ENCODE measurements at places on chromosomes 2 and 18.
A peak's percentile ranks its signal among the peaks of the same experiment; 100 is the strongest.

- no peak for DNase-seq
Measured at GRCh38 chr2:160145471-160145870, 54.6 kb downstream of the ITGB6 start.

DNA sequence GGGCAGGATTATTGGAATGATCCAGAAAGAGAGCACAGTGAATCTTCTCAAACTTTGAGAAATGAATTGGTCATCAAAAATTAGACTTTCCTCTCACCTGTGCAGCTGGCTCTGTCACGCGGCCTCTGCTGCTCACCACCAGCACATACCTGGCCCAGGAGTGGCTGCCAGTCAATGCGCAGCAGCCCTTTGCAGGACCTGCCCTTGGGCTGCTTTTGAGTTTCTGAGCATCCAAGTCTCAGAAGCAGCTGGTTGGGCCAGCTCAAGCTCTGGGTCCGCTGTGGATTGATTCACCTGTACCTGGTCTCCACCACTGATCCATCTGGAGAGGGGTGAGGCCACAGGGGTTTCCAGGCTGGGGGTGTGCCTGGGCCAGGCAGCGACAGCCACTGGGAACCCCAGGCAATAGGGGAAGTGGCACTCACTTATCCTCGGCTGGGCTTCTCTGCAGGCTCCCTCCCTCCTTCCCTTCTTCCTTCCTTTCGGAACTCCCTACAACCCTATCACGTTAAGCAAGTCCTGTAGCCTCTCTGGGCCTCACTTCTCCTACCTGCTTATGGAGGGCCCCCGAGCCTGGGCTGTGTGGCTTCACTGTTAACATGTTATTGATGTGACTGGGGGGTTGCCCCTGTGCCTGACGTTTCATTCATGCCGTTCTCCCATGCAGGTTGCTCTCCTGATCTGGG lies 48.1 kb downstream of the SH3BP4 start:
- no peak for DNase-seq

- DNase-seq = no peak
Measured at GRCh38 chr18:22778996-22779395, 154.1 kb upstream of the RBBP8 start.

- peak; percentile 32 for DNase-seq
Measured at GRCh38 chr2:143132355-143132754, 3.1 kb downstream of the ARHGAP15 start.

- no peak for DNase-seq
Measured at GRCh38 chr2:63663013-63663864, 74.5 kb downstream of the MDH1 start.

DNA sequence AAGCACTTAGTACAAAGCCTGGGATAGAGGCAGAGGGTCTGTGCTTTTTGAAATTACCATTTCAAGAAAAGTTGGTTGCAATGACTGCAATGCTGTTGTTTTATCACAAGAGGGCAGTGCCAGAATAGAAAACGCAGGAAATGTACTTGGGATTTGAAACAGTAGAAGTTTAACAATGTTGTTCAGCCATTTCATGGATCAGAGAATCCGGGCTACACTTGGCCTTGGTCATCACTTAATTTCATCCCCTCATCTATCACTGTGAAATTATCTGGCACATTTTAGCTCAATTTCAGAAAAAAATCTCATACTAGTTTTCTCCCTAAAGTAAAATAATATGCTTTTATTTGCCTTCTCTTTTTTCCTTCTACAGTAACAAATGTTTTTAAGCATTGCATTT lies 70.8 kb downstream of the RAPGEF4 start:
- DNase-seq = peak; percentile 10

GRCh38 chr18:3263132-3263700 lies 1.3 kb downstream of the MYL12B start:
- no peak for DNase-seq

DNA sequence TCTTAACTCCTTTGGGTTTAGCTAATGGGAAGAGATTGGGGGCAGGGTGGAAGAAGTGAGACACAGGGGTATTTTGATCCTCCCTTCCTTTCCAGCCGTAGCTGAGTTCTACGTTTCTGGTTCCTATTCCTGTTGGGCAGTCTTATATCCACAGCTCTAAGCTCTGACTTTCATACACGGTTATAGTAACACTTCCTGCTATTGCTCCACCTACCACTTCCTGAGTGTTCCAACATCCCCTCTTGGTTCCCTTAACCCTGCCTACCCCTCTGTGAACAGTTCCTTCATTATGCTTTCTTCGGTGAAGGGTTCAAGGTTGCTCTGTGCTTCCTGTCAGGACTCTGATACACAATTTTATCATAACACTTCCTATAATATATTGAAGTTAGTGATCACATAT lies 205.1 kb downstream of the DNAH7 start:
- no peak for DNase-seq

- no peak for DNase-seq
Measured at GRCh38 chr2:210224591-210224940, 681 bp downstream of the ACADL start.

DNA sequence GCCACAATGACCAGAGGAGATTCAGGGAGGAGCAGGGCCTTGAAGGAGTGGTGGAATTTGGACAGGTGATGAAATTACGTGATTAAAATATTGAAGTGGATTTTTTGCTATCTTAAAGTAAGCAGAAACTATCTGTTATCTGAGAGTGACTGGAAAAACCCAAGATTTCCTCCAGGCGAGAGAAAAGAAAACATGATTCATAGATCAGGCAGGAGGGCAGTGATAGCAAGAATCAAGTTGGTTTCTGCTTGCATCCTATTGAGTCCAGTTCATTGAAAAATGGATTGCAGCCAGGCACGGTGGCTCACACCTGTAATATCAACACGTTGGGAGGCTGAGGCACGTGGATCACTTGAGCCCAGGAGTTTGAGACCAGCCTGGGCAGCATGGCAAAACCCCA lies 127.8 kb downstream of the NXPH2 start:
- no peak for DNase-seq

GRCh38 chr2:41865263-41865662 lies 182.6 kb upstream of the PKDCC start:
- no peak for DNase-seq

GRCh38 chr18:11091746-11092145 lies 57.6 kb downstream of the PIEZO2 start:
- DNase-seq = no peak

GRCh38 chr18:60153376-60153775 lies 219.2 kb downstream of the MC4R start:
- no peak for DNase-seq

GRCh38 chr2:153558247-153558646 lies 79.7 kb upstream of the RPRM start:
- DNase-seq = no peak

DNA sequence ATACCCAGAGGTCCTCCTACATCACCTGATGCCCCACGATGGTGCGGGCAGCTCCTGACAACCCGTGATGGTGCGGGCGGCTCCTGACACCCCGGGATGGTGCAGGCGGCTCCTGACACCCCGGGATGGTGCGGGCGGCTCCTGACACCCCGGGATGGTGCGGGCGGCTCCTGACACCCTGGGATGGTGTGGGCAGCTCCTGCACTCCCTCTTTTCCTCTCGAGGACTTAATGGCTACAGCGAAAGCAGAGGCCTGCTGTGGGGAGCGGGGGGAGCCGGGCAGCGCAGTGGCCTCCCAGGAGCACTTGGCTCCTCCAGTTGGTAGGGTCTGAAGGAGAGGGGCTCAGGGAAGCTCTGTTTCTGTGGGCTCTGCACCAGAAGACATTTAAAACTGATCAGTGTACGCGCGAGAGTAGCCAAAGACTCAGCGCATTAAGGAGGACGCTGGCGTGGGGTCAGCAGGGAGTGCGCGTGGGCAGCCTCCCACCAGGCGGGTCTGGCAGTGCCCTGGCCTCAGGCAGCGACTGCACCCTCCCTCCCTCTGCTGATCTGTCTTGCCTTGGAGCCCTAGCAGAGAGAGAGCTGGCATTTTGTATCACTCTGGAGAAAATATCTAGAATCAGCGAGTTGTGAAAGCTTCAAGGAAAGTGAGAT lies 464.5 kb upstream of the MYT1L start:
- DNase-seq = no peak

GRCh38 chr2:30472326-30472725 lies 25.3 kb downstream of the LCLAT1 start:
- DNase-seq = peak; percentile 13

DNA sequence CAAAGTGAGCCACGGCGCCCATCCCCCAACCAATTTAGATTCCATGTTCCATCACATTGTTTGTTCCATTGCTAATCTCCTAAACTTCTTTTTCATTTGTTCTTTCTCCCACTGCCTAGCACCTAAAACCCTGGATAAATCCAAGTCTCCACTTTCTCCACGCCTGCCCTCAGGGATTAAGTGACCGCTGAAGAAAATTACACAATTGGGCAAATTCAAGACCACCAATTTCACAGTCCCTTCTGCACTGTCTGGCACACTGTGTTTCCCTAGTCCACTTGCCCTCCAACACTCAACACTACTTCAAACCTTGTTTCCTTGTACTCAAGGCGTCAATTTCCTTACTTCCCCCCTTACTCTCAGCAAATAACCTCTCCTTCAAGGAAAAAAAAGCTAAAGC lies 5.1 kb upstream of the UBXN4 start:
- DNase-seq = no peak

- no peak for DNase-seq
Measured at GRCh38 chr2:186060744-186061440, 322.3 kb downstream of the FSIP2 start.

GRCh38 chr2:66390811-66391210 lies 44.1 kb upstream of the MEIS1 start:
- DNase-seq = no peak

- no peak for DNase-seq
Measured at GRCh38 chr2:70613521-70613920, 59.9 kb upstream of the TGFA start.

All from erythroblast (primary cell).